ENCODE measurements at places on chromosomes 16 and 17.

- DNase-seq: no peak
Observed at GRCh38 chr17:61354895-61355874, 44.5 kb upstream of the TBX2 start.

DNA sequence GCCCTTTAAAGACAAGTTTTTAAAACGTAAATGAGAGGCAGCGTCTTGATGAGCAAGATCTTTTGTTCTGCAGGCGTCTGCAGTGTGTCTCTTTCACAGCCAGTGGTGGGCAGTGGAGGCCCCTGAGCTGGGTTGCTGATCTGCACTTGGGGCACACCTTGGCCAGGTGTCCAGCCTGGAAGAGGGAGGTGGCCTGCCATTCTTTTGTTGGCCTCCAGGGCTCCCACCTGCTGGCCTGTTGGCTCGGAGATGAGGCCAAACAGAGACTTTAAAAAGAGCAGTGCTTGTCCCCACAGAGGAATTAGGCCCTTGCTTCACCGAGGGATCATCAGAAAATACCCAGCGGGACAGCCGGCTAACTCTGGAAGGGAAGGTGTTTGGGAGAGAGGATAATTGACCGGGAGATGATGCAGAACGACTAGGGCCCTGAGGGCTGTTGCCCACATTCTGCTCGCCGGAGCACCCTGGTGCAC is 145.9 kb upstream of the PLCG2 start:
- DNase-seq: no peak

DNA sequence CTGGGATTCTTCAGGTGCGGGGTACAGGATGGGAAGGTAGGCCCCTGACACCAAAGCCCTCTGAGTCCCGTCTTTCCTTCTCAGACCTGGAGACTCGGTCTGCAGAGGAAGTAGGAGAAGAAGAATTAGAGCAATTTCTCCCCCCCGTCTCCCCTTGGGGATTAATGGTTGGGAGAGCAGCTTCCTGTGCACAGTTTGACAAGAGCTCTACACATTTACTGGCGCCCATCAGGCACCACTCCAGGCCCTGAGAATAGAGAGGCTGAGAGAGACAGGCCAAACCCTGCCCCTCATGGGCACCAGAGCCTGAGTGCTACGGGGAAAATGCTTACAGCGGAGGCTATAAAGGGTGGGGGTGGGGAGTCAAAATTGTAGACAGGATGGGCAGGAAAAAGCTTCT is 3.5 kb upstream of the C16orf74 start:
- DNase-seq: no peak

DNA sequence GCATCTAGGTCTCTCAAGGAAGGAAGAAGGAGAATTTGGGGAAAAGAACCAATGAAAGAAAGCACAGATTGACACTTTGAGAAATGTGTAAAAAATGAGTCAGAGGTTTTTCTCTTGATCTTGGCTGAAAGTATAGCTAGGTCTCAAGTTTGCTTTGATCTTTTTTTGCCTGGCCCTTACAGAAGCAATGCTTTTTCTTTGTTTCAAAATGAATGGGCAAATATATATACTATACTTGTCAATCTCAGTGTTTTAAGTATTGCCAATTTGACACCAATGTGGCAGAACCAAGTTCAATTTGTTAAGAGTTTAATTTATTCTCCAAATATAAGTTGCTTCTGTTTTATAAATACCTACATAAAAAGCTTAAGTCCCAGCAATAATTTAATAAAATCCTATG is 119.6 kb downstream of the PPM1E start:
- no peak for DNase-seq

- DNase-seq: no peak
Observed at GRCh38 chr17:77737442-77738265, 220.8 kb upstream of the TNRC6C start.

GRCh38 chr16:87003414-87003755 is 313.8 kb downstream of the C16orf95 start:
- DNase-seq: no peak

DNA sequence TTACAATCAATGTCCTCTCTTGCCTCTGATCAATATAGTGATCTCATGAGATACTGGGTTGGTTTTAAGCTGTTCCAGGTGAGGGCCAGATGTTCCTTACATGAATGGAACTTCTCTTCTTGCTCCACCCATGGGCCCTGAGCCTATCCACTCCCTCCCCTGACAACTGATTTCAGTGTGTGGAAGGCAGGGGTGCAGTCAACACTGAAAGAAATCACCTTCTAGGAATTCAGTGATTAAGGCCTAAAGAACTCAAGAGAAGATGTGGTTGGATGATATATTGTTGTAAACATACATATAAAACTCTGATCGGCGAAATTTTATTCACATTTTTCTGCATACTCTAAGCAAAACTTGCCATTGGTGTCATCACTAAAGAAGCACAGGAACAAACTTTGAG is 6.7 kb upstream of the GOSR2 start:
- no peak for DNase-seq

- DNase-seq: no peak
Observed at GRCh38 chr16:86406056-86406455, 104.3 kb upstream of the FOXF1 start.

GRCh38 chr17:55641676-55642081 is 81.0 kb downstream of the TMEM100 start:
- DNase-seq: peak; percentile 16

DNA sequence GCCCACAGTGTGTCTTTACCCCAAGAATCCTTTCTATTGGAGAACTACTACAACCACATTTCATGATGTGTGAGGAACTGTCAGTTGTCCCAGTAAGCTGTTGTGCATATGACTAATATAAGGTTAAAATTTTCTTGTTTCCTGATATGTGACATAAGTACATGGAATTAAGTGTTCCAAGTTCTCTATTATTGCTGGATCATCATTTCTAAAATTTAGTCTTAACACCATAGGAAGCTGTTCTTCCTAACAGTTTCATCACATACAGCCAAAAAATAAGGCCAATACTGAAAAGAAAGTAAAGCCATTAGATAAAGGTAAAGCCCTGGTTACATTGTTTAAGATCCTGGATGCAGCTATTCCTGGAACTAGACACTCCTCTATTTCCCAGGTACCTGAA is 620.9 kb upstream of the CDH8 start:
- no peak for DNase-seq
